ENCODE measurements at places on chromosomes 3 and 15. TPM values are rescaled to one million over a fixed set of nuclear protein-coding genes. Genes with fewer than 3 reads are reported as not detected.
A peak's percentile ranks its signal among the peaks of the same experiment; 100 is the strongest.

ANKRD63 gene
- not detected for total RNA-seq

CHDH gene
- total RNA-seq: 0.02 TPM

RBP2 gene
- not detected for total RNA-seq

CEP97 gene
- total RNA-seq: 20.0 TPM

ANKRD34C gene
- not detected for total RNA-seq

SLC7A14 gene
- not detected for total RNA-seq

LIPC gene
- 0.98 TPM for total RNA-seq

SLC24A5 gene
- not detected for total RNA-seq

MST1R gene
- total RNA-seq: 2.8 TPM

LYZL4 gene
- not detected for total RNA-seq

TMEM44 gene
- 10.7 TPM for total RNA-seq

DGKG gene
- total RNA-seq: 5.5 TPM

DNA sequence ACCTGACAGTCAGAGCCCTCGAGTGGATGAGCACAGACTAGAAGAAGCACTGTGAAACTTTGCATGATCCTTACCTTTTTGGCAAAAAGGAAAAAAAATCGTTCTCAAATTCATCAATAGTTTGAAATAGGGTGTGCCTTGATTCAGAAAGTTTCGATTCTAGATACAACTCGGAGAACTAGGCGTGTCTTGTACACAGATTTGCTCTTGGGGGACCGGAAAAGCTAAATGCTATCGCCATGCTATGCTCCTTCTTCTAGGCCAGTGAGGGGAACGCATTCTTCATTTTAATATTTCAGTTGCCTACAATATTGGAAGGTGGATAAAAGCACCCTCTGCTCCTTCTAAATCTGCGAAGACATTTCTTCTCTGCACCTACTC lies 25.0 kb downstream of the CD86 start:
- no peak for DNase-seq

GRCh38 chr3:192444096-192444790 lies 283.1 kb downstream of the FGF12 start:
- no peak for DNase-seq

DNA sequence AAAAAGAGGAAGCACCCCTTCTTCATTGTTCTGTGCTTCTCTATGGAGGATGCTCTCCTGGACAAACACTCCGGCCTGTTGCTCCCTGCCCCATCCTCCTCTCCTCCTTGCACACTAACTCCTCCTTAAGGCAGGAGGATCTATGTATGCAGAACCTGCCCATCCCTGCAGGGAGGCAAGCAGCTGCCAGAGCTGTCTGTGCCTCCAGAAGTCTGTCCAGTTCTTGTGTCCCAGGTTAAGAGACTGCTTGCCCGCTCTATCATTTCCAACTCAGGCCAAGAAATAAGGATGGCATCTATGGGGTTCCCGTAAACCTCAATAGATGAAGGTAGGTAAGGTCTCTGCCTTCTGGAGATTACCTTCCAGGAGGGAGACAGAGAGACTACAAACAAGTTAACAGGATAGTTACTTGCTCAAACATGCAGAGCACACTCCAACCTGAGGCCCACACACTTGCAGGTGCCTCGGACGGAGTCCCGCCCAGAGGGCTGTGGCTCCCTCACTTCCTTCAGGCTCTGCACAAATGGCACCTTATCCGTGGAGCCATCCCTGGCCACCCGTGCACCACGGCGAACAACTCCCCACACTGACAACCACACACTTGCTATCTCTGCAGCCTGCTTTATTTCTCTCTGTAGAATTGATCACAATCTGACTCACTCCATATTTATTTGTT lies 6.9 kb downstream of the XXYLT1 start:
- DNase-seq: no peak

DNA sequence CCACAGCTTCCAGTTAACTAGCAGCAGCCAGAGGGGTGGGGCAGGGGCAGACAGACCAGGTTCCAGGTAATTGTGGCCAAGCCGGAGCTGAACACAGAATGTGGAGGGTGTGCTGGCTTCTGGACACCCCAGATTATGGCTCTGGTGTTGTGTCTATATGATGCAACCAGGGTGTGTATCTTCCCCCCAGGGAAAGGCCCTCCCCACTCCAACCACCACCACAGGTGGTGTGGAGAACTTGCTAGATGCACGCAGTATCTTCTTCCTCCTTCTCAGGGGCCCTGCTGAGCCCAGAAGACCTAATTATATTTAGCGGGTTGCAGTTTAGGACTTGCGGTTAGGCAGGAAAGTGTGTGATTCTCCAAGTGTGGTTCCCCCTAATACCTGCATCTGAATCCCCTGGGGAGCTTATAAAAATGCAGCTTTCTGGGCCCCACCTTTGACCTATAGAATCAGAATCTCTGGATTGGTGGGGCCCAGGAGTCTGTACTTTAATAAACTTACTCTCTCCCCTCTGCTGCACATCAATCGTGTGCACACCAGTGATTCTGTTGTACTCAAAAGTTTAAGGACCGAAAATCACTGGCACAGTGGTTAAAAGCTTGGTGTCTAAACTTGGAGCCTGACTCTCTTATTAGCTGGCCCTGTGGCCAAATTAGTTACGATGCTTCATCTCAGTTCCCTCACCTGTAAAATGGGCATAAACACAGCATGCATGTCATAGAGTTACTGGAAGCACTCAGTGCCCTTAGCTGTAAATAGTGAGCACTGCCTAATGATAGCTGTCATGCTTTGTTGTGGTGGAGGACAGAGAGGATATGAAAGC lies 379.1 kb upstream of the PROK2 start:
- DNase-seq: no peak

DNA sequence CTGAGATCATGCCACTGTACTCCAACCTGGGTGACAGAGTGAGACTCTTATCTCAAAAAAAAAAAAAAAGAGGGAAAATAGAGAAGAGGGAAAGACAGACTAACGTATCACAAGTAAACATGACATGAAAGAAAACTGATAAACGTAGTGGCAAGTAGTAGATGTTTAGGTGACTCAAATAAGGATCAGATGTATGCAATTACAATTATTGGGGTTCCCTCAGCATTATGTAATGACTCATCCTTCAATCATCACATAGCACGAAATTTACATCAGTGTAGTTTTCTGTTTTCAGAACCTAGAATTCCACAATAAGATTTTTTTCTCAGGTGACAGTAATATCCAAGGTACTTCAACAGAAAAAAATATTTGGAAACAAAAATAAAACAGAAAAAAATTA lies 46.6 kb downstream of the DPP8 start:
- no peak for DNase-seq

GRCh38 chr3:63470745-63471144 lies 181.7 kb upstream of the SNTN start:
- DNase-seq: no peak

DNA sequence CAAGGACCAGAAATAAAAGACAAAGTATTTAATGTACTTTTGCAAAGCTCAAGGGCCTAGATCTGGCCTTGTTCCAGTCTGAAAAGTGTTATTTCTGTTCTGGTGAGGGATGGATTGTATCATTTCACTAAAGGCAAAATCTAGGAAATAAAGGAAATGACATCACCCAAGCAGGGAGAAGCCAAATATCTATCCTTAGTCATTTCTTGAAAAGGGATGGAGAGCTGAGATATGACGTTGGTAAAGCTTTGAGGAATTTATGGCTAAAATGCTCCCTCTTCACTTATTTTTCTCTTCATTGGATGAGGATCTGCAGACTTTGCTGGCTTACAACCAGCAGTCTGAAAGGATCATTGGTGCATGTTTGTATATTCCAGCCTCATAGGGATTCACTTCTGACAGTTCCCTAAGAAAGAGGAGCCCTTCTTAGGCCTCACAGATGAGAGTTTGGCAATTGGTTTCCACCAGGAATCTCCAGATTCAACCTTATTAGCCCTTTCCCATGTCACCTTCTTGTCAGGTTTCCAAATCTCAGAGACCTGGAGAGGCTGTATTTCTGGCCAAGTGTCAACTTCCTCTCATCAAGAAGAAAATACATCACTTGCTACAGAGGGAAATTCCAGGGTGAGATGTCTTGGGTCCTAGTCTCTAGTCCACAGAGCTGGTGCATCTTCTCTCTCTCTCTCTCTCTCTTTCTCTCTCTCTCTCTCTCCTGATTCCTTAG lies 93.7 kb upstream of the BOC start:
- DNase-seq: no peak

DNA sequence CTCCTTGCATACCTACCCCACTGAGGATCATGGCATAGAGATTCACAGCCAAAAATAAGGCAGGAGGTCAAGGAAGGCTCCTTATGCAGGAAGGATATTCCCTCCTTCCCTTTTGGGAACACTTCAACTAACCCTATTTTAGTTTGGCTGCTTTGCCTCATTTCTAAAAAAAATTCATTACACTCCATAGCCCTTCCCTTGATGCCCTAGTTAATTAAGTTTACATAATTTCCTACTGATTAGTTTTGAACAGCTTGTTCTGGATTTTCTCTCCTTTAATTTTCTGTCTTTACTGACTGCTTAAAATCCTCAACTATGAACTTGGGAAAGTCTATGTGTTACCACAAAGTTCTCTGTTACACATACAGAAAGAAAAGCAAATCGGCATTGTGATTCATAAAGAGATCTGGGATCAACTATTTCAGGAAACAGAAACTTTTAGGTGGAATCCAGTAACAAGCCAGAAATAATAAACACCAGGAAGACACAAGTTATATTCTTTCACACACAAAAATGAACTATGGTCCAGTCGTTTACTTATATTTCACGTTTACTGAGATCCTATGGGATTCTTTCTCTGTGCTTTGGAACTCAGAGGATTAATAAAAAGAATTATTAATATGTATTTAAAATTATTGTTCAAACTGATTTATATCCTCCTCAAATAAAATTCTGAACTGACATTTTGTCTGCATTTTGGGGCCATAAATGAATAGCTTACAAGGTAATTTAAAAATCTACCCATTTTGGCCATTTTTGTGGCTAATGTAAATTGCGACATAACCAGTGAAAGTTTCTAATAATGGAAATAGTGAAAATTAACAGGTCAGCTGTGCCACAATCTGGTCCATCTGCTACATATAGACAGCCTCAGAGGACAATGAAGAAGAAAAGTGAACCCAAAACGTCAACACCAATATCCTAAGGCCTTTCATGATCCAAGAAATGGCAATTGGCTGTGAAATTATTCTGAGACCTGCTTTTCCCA lies 113.8 kb downstream of the FRMD5 start:
- DNase-seq: no peak

DNA sequence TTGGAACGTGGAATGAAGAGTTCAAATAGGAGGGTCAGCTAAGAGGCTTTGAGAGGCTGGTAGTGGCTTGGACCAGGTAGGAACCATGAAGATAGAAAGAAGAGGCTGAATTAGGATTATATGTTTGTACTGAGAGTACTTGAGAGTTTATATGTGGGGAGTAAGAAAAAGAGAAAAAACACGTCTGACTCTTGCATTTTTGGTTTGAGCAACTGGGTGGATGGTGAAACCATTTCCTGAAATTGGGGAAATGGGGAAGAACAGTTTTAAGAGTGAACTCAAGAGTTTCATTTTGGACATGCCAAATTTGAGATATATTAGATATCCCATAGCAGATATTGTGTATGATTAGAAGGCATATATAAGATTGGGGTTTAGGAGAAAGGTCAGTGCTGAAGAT lies 92.9 kb upstream of the TNIK start:
- no peak for DNase-seq

GRCh38 chr15:92951800-92952457 lies 51.8 kb downstream of the CHD2 start:
- no peak for DNase-seq

- DNase-seq: peak; percentile 10
Measured at GRCh38 chr3:96813820-96814650, at the start of gene EPHA6. EPHA6 (plus strand) TSS chr3:96814594.

- no peak for DNase-seq
Measured at GRCh38 chr3:104561324-104561723, 805.4 kb upstream of the ALCAM start.

- DNase-seq: no peak
Measured at GRCh38 chr3:55167586-55168317, 239.9 kb upstream of the LRTM1 start.

GRCh38 chr3:186162221-186162620 lies 53.3 kb upstream of the ETV5 start:
- no peak for DNase-seq

GRCh38 chr3:107092121-107092520 lies 285.1 kb upstream of the CCDC54 start:
- no peak for DNase-seq

GRCh38 chr3:177571271-177571943 lies 374.1 kb upstream of the TBL1XR1 start:
- no peak for DNase-seq

- DNase-seq: no peak
Measured at GRCh38 chr3:97917813-97918536, 54.3 kb downstream of the RIOX2 start.

- no peak for DNase-seq
Measured at GRCh38 chr3:113241292-113242095, 30.1 kb downstream of the BOC start.

DNA sequence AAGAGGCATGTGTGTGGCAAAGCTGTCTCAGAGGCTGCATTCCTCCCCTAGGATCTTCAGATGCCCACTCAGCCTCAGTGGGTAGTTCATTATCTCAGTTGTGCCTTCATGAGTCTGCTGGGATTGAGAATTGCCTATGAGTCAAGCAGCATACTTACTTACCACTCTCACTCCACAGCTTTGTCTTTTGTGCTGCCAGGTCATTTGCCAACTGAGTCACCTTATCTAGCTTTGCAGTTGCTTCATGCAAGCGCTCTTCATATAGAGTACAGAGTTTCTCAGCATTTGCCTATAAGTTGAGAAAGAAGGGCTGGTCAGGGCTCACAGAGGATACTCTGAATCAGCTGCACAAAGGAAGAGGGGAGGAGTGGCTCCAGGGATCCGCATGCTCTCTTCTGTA lies 89.5 kb downstream of the MYH15 start:
- DNase-seq: no peak

DNA sequence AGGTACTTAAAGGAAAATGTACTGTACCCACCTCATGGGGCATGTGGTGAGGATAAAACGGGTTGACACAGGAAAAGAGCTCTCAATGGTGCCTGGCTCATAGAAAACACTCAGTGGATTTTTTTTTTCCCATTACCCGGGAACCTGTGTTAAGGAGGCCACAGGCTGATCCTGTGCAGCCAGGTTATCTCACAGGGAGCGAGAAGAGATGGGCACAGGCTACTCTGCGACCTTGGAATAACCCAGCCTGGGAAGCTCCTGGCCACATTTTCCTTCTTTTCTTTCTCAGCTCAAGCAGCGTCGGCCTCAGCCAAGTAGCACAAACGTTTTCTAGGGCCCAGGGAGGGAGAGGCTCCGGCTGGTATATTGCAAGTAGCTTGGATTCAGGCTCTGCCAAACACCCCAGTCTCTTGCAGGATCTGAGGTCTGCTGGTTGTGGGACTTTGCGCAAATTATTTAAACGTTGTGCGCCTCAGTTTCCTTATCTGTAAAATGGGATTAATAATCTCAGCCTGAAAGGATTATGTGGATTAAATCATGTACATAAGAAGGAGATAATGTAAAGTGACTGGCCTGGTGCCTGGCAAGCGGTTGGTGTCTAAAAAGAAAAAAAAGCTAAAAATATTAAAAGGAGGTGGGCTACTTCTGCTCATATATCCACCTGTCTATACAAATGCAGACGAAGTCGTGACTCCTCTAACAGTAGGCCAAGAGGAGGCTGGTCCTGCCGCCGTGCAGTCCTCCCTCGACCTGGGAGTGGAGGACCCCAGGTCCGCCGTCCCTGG lies 2.2 kb downstream of the FURIN start:
- no peak for DNase-seq

GRCh38 chr3:137792626-137793271 lies 28.6 kb downstream of the SOX14 start:
- DNase-seq: no peak

Data from activated naive CD4-positive, alpha-beta T cell treated with anti-CD3 and anti-CD28 coated beads, Interleukin-2, amount 50 U/mL, for 72 hours (primary cell).